CD4-positive, alpha-beta T cell (primary cell): ENCODE measurements at places on chromosomes 4 and X.

GRCh38 chr4:6414578-6414977 is 57.8 kb downstream of the PPP2R2C start:
- DNase-seq = no peak

DNA sequence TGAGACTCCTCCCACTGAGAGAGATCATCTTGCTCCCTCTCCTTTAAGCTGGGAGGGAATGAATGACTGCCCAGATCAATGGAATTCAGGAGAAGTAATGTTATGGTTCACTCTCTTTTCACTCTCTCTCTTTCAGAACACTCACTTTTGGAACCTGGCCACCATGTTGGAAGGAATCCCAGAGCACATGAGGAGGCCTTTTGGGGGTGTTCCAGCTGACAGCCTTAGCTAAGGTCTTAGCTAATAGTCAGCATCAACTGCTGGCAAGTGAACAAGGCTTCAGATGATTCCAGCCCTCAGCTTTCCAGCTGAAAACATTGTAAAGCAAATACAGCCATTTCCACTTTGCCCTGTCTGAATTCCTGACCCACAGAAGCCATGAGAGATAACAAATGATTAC is 124.0 kb upstream of the CLNK start:
- DNase-seq = no peak

GRCh38 chrX:45505214-45505613 is 304.5 kb upstream of the DIPK2B start:
- no peak for DNase-seq

DNA sequence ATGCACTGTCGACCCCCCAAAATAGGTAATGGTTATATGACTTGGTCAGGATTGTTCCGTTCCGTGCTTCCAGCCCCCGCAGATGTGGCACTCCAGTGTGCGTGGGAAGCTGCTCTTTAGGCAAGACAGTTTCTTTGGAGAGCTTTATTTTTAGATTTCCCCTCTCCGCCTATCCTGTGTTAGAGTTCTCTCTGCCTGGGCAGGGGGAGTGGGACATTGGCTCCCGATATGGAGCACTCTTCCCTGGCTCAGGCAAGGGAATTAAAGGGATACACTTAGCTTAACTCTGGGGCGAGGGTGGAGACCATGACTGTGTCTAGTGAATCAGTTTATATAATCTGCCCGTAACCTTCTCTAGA is 36.0 kb downstream of the DLG3 start:
- DNase-seq = no peak

DNA sequence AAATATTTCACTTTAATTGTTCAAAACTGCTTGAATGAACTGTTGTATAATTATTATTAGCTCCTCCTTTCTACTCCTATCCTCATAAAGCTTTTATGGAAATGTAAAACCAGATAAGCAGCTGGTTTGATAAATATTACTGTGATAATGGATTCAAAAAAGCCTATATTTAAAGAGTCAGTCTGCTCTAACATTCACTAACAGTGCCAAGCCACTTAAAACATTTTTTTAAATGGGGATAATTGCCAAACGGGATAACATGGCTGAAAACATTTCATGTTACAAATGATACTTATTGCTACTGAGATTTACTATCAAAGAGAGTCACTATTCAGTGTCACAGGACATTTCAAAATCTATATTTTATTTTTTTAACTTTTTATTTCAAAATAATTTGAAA is 17.4 kb downstream of the ARHGAP24 start:
- no peak for DNase-seq

- DNase-seq = no peak
These were observed 451.7 kb upstream of the PITX2 start for GRCh38 chr4:111074523-111075114.

DNA sequence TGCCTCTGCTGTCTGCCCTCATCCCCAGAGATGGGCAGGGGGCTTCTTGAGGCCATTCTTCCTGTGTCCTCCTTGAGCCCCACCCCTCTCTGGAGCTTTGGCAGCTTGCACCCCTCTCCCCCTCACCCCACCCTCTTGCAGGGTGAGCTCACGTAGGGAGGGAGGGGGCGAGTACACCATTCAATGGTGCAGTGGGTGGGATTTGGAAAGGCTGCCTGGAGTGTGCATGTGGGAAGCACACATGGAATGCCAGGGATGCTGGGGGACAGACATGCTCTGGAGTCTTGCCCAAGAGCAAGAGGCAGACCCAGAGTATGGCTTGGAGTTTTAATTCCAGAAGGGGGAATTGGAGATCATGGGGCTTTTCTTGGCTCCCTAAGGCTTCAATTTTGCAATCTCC is 5.6 kb downstream of the PAK3 start:
- no peak for DNase-seq

GRCh38 chr4:138297743-138298405 is 55.7 kb upstream of the SLC7A11 start:
- DNase-seq = no peak

- DNase-seq = no peak
These were observed 169.2 kb downstream of the PARM1 start for GRCh38 chr4:75101906-75102786.
